ENCODE measurements at places on chromosomes 1 and 21. TPM values are rescaled to one million over a fixed set of nuclear protein-coding genes. Genes with fewer than 3 reads are reported as not detected.

ADORA1 gene
- polyA plus RNA-seq = 8.2 TPM

SYTL1 gene
- 1.5 TPM for polyA plus RNA-seq

BGLAP gene
- 3.3 TPM for polyA plus RNA-seq

CATSPERE gene
- 0.93 TPM for polyA plus RNA-seq

FAM72C gene
- not detected for polyA plus RNA-seq

SLC6A9 gene
- 5.1 TPM for polyA plus RNA-seq

DNA sequence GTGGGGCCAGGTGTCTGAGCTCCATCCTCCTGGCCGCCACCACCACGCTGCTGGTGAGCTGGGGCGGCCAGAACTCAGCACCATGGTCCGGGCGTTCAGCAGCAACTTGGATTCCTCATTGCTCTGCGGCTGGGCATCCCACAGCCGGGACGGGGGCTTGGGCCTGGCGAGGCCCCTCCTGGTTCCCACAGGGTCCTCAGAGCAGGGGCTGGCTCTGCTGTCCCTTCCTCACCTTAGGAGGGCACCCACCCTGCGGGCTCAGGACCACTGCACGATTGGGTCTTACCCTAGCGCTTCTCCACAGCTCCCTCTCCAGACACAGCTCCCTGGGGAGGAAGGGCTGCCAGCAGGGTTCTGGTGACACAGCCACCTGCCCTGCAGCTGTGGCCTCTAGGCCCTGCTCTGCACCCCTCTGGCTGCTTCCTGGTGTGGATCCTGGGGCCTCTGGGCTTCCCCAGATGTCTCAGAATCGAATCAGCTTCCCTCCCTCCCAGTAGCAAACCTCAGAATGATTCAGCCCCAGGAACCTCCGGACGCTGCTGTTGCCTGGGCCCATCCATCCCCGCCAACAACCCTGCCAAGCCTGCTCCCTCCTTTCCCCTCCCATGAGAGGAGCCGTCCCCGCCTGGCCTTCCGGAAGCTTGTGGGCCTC is 25.0 kb downstream of the CRYAA start:
- DNase-seq = no peak

DNA sequence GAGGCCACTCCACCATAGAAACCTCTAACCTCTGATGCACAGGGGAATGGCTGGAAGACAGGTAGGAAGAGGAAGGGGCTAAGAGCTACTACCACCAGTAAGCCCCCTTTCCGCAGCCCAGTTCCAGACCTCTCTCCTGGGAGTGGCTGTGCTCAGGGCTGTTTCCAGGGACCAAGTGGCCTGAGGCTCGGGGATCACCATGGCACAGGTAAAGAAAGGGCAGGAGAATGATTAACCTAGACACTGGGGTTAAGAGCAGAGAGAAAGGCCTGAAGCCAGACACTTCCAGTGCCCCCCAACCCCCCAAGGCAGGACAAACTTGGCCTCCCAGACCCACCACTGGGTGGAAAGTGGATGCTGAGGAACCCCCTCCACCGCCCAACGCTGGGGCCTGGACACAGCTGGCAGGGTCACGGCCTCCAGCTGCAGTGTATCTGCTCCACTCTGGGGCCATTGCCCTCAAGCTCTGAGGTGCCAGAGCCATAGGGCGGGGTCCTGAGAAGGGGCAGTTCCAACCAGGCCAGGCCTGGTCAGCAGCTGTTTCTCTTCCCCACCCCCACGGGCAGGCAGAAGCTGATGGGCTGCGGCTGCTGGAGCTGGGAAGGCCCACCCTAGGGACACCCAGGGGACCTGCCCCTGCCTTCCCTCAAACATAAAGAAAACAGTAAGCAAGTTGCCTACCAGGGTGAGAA is 2.6 kb downstream of the TAGLN2 start:
- peak; percentile 73 for DNase-seq

DNA sequence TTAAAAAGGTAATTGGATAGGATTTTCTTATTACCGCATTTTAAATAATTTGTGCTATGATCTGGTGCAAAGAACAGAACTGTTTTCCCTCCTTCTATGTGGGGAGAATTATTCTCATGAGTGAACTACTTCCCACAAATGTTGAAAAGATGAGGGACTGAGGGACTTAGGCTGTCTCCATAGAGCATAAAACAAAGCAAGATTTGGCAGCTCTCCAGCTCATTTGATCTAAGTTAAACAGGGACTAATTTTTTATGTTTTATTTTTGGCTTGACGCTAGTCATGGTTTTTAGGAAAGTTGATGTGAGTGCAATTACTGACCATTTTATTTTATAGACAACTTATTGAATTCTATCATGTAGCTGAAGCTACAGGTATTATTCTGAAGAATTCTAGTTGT is 362.3 kb downstream of the HLX start:
- DNase-seq = no peak

DNA sequence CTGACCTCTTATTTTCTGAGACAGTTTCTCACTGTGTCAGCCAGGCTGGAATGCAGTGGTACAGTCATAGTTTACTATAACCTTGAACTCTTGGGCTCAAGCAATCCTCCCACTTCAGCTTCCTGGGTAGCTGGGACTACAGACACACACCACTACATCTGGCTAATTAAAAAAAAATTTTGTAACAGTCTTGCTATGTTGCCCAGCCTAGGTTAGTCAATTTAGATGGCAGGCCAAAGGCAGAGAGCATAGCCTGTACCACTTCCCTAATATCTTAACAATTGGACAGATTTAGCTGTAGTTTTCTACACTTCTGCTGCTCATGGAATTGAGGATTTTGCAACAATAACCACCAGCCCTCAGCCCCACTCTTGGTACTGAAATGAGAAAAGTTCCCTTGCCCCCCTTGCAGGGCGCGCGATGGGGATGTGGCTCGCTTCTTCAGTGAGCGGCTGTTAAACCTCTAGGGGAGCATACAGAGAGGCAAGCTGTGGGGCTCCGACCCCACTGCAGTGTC is 34.9 kb upstream of the PTGFRN start:
- DNase-seq = no peak

DNA sequence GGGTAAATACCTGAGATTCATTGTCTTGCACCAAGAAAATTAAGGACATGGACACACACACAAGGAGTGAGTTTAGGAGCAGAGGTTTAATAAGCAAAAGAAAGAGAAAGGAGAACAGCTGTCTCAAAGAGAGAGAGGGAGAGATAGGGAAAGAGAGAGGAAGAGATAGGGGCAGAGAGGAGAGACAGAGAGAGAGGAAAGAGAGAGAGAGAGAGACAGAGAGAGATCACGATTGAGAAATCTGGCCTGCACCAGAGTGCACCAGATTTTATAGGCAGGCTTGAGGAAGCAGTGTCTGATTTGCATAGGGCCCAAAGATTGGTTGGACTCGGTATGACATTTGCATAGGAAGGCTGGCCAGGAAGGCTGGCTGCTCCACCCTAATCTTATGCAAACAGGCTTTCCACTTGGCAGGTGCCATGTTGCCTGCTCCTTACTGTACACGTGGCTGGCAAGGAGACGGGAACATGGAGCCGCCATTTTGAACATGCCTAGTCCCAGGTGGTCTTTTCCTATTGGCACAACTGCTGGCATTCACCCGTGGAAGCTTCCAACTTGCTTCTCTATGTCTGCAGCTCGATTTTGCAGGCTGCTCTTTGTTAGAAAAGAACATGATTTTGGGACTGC is 419.9 kb downstream of the ZP4 start:
- no peak for DNase-seq

GRCh38 chr1:61583703-61584102 is 141.2 kb downstream of the TM2D1 start:
- DNase-seq = no peak

GRCh38 chr1:219927956-219928790 is at the start of gene SLC30A10:
TSS of gene SLC30A10 (minus strand) at chr1:219928557. CDS start at chr1:219928440, 117 bp downstream.
- no peak for DNase-seq

DNA sequence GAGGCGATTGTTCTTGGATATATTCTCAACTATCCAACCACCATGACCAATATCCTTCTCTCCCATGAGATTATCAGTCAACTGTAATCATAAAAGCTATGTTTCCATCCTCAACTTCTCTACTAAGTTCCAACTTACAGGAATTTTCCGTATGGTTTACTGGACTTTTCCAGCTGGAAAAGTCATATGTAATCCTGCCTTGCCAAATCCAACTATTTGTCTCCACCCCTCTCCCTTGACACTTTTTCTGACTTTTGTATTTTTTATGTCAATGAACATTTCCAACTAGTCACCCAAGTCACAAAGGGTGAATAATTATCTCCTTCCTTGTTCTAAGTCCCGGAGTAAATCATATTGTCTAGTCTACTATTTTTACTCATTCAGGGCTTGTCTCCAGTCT is 293.1 kb downstream of the USP25 start:
- DNase-seq = peak; percentile 53

- DNase-seq = no peak
Measured at GRCh38 chr1:169308313-169309039, 59.1 kb downstream of the NME7 start.

DNA sequence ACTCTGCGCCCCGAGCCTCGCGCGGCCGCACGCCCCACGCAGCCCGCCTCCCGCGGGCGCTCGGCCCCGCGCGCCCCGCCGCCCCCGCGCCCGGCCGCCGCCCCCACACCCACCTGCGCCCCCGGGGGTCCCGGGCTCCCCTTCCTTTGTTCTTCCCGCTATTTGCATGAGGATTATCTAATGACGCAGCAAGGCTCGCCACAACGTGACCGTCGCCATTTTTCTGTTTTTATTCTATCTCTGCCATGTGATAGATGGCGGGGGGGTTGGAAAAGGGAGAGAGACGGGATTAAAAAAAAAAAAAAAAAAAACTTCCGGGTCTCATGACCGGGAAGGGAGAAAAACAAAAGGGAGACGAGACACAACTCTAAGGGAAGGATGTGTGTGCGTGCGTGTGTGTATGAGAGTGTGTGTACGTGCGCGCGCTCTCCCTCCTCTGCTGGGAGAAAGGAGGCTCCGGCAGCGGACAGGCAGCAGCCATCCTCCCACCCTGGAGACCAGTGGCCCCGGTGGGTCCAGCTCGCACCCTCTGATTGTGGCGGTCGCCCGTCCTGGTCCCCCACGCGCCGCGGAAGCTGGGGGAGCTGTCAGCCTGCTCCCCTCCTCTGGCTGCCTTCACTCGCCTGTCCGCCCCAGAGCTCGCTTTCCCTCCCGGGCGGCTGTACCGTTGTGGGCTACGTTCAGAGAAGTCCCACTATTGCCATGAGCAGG is 80.4 kb upstream of the AK4 start:
- peak; percentile 84 for DNase-seq

DNA sequence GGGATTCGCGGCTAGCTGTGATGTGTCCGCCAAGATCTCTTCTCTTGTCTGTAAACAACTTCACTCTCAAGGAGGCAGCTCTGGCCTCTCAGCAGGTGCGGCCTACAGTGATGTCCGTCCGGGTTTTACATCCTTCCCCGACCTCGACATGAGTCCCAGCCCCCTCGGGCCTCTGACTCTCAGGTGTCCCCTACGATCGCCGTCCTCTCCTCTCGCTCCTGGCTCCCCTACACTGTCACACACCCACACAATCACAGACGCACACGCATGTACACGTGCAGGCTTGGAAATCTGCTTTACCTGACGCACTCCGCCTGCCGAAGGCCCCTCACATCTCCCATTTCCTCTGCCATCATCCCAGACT is 797 bp upstream of the RSPH1 start:
- DNase-seq = no peak

GRCh38 chr1:208178091-208178529 is 66.1 kb downstream of the PLXNA2 start:
- DNase-seq = no peak

DNA sequence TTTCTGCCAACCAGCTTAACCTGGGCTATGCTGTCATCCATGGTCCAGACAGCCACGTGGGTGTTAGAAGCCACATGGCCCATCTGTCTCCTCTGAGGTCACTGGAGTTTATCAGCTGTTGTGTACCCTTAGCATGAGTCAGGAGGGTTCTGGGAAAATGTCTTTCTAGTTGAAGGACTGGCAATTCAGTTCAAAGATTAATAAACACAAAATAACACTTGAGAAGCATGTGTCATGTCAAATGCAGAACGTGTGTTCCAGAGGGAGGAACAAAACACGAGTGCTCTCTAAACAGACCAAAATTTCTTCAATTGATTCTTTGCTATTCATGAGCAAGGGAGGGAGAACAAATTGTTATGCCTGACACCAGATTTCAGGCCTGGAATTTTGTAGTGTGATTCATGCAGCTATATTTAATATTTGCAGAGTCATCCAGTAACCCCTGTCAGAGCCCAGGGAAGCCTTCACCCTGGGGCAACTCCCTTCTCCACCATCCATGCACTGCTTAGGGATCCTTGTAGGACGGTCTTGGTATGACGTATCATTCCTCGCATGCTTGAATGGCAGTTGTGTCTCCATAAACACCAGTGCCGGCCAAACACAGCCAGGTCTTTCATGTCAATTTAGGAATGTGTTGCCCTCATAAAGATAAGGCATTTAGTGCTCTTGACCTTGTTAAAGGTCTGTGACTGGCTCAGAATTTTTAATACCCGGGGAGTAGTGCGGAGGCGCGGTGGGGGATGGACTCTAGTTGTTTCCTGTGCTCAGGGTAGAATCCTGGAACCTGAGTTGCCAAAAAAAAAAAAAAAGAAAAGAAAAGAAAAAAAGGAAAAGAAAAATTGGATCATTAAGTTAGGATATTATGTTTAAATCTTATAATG is 27.7 kb upstream of the DYRK1A start:
- no peak for DNase-seq

GRCh38 chr1:24317956-24318614 is 1.1 kb upstream of the GRHL3 start:
- DNase-seq = peak; percentile 50

GRCh38 chr1:213104604-213105003 is 53.6 kb downstream of the RPS6KC1 start:
- no peak for DNase-seq

GRCh38 chr1:67716800-67717199 is 31.8 kb downstream of the GADD45A start:
- DNase-seq = no peak

GRCh38 chr1:230165536-230165935 is 98.5 kb downstream of the GALNT2 start:
- no peak for DNase-seq

DNA sequence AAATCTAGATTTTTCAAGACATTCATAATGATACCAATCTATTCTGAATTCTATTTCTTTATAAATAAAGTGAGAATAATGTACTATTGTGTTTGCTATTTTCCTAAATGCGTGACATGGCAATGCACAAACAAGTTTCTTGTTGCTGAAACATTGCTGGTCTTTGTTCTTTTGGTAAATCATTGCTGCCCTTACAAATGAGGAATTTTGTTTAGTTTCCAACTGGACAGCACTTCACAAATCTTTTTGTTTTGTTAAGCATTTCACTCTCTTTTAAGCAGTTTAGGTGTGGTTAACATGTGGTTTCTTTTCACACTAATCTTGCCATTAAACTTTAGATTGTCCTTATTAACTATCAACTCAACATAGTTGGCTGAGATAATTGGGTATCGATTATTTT is 94.6 kb downstream of the LRRC7 start:
- no peak for DNase-seq

- DNase-seq = no peak
Measured at GRCh38 chr1:221664253-221664652, 77.6 kb downstream of the DUSP10 start.

- DNase-seq = no peak
Measured at GRCh38 chr1:95179205-95179986, 54.6 kb upstream of the RWDD3 start.

GRCh38 chr1:35605867-35606182 is 32.7 kb downstream of the TFAP2E start:
- DNase-seq = no peak

DNA sequence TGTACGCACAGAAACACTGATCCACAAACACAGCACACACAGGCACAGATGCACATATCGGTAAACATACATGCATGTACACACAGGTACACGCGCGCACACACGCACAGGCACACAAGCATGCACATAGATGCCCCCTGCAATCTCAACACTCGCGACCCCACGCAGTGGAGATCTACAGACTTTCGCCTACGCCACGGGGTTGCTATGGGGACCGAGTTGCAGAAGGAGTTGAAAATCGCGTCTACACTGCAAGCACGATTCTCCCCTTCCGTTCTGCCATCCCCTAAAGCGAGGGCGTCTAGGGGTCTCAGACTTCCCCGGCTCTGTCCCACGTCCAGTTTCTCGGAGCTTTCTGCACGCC is 826 bp downstream of the TRIM17 start:
- DNase-seq = no peak
